Right kidney (tissue), 9 donors: ENCODE measurements at places on chromosomes 4 and X.
A peak's percentile ranks its signal among the peaks of the same experiment; 100 is the strongest.

- DNase-seq: no peak
These were observed 8.5 kb downstream of the PGM2 start for GRCh38 chr4:37835031-37835430.

- DNase-seq: no peak
These were observed 59.0 kb downstream of the REELD1 start for GRCh38 chr4:146273204-146273901.

DNA sequence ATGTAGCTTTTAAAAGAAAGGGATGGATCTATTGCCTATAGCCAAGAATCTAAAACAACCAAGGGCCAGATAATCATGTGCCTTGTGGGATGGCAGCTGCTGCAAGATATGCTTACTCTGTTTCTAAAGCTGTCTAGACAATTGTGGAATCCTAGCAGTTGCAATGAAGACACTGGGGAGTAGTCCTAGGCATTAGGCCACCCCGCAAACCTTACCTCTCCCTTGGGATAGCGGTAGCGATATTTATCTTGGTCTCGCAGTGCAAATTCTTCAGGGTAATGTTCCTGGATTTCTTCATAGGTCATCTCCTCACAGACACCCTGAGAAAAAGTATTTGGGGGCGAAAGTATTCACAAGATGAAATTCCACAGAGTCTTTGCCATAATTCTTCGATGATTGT, 24.6 kb downstream of the TRO start:
- DNase-seq: no peak

DNA sequence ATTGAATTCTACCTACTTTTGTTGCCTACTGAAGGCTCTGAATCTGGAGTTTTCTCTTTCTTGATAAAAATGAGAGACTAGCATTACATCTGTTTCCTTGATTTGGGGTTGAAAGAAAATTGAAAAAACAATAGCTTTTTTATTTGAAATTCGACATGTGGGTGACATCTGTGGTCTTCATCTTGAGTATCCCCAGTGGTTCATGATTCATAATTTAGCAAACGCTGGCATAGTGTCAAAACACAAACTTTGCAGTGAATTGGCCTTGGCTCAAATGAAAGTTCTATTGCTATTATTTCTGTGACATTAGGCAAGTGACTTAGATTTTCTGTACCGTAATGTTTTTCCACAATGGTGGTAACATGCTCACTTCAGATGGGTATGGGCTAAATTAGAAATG, 747.6 kb downstream of the PCDH7 start:
- no peak for DNase-seq

- DNase-seq: peak; percentile 36
These were observed 93.6 kb upstream of the MYOZ2 start for GRCh38 chr4:119041951-119042560.

DNA sequence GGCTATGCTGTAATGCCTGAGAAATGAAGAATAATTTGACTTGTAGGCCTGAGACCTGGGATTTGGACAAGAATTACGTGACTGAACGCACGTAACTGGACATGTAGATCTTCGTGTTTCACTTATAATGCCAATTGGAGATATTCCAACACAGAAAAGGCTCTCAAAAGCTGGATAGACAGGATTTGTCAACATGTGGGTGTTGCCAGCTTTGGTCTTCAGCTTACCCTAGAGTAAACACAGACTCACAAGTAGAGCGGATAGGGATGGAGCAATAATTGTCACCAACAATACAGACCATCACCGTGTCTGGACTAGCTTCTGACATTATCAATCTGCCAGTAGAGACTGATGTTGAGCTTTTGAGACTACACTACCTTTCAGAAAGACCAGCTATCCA, 1511.0 kb upstream of the ADGRL3 start:
- DNase-seq: no peak

DNA sequence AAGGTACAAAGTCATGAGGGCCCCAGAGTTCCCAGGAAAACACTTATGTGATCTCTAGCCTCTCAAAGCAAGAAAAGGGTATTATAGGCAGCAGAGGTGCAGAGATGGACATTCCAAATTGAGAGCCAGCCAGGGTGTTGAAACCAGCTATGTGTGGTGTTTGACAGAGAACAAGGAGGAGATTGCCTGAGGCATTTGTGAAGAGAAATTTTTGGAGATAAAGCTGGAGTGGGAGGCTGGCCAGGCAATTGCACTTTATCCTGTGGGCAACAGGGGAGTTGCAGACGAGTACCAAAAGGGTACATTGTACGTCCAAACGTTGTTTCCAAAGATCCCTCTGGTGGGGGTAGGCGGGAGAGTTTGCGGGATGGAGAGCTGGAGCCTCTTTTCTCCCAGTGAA, 2.5 kb upstream of the GABRE start:
- DNase-seq: no peak

GRCh38 chrX:127124871-127125270, 305.3 kb downstream of the PRR32 start:
- no peak for DNase-seq

GRCh38 chr4:59855630-59856352, 1344.3 kb upstream of the ADGRL3 start:
- no peak for DNase-seq

DNA sequence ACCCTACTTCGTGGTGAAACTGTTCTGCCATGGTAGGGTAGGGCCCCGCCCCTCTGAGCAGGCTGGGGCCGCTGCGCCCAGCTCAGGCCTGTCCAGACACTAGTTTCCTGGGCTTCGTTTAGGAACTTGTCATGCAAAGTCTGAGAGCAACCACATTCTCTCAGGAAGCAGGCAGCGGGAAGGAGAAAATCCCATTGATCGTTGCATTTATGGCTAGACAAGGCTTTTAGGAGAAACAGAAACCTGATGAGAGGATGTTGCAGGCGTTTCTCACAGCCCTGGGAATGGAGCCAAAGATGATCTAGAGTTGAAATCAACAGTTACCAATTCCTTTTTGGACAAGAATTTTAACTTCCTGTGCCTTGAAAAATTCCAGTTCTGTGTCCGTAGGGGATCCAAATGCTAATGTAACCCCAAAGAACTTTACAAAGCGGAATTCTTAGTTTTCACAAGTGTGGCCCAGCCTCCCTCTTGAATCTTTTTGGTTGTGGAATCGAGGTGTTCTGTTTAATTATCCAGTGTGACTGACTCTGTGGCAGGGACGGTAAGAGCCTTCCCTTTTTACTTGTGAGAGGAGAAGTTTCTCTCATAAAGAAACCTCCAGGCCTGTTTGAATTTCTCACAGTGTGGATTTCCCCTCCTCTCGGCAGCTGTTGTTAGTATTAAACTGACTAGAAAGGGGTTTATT, 4.5 kb upstream of the CXCL9 start:
- no peak for DNase-seq

DNA sequence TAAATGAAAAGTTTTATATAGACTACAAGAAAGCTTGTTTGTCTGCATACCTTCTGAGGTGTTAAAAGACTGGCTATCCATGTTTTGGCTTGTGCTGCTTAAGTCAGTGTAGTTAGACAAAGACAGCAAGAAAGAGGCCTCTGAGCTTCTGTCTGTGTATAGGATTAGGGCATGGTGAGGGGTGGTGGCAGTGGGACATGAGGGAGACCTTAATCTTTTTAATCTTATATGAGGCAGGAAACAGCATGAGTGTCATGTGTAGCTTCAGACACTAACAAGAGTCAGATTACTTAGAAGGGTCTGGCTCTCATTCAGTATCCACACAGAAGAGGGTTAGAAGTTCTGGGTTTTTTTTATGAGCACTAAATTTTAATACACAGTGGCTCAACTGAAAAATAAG, 213.3 kb downstream of the GABRG1 start:
- DNase-seq: no peak

DNA sequence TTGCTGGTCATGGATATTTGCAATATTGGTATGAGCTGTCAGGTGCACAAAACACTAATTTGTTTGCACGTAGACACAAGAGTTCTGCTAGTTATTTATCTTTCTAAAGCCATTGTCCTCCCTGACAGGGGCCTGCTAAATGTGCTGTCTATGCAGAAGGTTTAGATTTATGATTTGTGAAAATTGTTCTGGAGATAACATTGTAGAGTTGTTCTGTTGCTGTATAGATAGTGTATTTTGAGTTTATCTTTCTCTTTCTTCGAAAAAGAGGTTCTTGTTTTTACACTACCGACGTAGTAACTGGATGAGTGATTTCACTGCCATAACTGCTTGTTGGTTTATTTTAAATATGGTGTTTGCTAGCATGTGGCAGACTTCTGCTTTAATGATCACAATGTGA, 28.5 kb upstream of the FGG start:
- DNase-seq: no peak

DNA sequence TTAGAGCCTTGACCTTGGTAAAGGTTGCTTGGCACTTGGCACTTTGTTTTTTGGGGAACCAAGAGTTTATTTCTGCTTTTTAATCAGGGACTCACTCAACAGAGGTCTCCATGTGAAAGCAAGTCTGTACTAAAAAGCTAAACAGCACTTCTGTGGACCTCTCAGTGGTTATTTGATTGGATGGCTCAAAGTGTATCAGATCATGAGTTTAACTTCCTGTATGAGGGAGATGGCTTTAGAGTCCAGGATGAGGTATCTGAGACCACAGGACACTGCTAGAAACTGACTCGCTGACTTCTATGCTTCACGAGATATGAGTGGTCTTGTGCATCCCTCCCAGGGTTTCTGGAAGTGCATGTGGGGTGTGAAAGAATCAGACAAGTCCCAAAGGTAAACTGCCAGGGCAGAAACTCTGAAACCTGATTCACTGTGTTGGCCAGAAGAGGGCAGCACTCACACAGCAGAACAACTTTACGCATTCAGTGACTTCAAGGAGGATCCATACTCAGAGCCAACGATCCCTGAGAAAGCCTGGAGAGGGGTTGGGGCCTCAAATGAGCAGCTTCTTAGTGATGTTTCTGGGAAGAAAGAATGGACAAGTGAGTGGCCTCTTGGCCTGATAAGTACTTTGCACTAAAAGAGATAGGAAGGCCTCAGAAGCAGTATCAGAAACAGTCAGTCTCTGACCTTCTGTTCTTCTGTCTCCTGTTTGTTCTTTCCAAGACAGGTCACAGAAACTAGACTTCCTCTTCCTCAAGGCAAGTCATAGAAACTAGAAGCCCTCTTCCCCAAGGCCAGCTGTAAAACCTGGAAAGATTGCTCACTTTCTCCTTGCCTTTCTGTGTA, 220.3 kb upstream of the CXCL13 start:
- DNase-seq: peak; percentile 42

DNA sequence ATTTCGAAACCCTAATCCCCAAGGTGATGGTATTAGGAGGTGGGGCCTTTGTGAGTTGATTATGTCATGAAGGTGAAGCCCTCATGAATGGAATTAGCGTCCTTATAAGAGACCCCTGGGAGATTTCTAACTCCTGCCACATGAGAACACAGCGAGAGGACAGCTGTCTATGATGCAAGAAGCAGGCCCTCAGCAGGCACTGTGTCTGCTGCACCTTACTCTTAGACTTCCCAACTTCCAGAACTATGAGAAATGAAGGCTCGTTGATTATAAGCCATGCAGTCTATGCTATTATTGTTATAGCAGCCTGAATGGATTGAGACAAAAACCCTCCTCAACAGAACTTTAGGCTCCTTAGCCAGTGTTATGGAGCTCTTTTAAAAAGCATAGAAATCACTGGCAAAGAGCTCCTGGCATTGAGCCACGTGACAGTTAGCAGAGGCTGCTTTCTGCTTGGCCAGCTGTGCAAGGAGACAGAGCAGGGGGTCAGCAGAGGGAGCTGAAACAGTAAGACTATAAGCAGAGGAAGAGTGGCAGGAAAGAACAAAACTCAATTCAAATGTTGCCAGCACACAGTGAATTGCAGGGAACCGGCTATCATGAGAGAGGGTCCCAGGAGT, 219.2 kb upstream of the FAT1 start:
- DNase-seq: peak; percentile 48

- no peak for DNase-seq
These were observed 37.5 kb downstream of the USP46 start for GRCh38 chr4:52621567-52621966.

GRCh38 chr4:105267280-105267679, 120.6 kb downstream of the TET2 start:
- no peak for DNase-seq

GRCh38 chr4:113112338-113112978, 63.0 kb downstream of the ANK2 start:
- peak; percentile 27 for DNase-seq

- DNase-seq: no peak
These were observed 1156.4 kb upstream of the AGA start for GRCh38 chr4:178598672-178599071.

DNA sequence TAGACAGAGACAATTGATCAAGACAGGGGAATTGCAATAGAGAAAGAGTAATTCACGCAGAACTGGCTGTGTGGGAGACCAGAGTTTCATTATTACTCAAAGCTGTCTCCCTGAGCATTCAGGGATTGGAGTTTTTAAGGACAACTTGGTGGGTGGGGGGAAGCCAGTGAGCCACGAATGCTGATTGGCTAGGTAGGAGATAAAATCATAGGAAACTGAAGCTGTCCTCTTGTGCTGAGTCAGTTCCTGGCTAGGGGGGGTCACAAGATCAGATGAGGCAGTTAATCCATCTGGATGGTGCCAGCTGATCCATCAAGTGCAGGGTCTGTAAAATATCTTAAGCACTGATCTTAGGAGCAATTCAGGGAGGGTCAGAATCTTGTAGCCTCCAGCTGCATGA, 358.6 kb downstream of the GPM6A start:
- DNase-seq: no peak

DNA sequence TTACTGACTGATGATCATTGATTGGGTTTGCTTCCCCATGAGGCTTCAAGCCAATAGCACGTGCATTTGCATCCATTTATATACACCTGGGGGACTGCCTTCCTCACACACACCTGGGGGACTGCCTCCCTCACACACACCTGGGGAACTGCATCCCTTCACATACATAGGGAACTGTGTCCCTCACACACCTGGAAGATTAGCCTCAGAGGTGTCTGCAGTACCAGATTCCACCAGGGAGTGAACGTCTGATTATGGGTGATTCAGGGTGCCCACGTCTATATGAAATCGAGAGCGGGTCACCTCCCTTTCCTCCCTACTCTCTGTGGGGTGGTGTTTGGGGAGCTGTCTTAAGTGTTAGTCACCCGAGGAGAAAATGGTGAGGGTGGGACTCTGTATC, 16.9 kb downstream of the CD99 start:
- DNase-seq: no peak

DNA sequence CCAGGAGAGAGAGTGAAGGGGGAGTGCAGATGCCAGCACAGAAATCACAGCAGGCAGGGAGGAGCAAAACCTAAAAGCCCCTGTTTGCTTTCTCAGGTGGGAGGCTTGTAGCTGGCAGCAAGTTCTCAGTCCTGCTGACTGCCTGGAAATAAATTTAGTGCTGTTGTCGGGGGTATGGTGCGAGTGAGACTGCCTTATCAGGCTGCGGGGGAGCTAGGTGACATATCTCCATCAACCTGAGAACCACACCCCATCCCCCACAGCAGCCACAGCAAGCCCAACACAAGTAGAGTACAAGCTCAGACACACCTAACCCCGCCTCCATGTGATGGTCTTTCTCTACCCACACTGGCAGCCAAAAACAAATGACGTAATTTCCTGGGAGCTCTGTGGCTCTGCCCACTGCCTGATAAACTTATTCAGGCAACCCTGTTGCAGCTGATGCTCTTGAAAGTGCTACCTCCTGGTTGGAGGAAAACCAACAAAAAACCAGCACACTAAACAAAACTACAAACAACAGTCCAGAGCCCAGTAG, 953.4 kb upstream of the NDST4 start:
- DNase-seq: no peak

- no peak for DNase-seq
These were observed 2.8 kb downstream of the RTL5 start for GRCh38 chrX:72128881-72129280.
